ENCODE measurements at places on chromosomes 6 and 20. TPM values are rescaled to one million over a fixed set of nuclear protein-coding genes. Genes with fewer than 3 reads are reported as not detected.

The ULBP3 gene
- total RNA-seq, result 1.0 TPM

The CCM2L gene
- not detected for total RNA-seq

- DNase-seq, result no peak
Observed at GRCh38 chr6:78808356-78808891, 58.9 kb upstream of the IRAK1BP1 start.

- DNase-seq, result no peak
Observed at GRCh38 chr6:168890981-168891365, 362.7 kb downstream of the THBS2 start.

- DNase-seq, result no peak
Observed at GRCh38 chr6:137167702-137168377, 5.6 kb downstream of the IL22RA2 start.

DNA sequence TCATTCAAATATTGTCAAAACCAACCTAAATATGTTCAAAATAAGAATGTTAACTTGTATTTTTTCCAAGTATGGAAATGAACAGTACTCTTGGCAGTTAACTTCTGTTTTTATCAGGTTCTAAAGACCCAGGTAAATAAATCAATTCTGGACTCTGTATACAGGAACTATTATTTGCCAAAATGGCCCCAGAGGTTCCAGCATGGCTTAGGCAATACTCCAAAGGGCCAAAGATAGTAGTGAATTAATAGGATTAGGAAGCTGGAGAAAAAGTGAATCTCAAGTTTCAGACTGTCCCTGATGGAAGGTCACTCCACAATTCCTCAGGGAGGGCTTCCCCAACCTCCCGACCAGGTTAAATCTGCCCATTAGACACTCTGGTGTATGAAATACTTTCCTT, 6.7 kb downstream of the BACH2 start:
- no peak for DNase-seq

- no peak for DNase-seq
Observed at GRCh38 chr6:125953502-125953875, 3.1 kb upstream of the HINT3 start.
